GM23248 (cell line): ENCODE measurements at places on chromosomes 5 and 9. TPM values are rescaled to one million over a fixed set of nuclear protein-coding genes. Genes with fewer than 3 reads are reported as not detected.

DNA sequence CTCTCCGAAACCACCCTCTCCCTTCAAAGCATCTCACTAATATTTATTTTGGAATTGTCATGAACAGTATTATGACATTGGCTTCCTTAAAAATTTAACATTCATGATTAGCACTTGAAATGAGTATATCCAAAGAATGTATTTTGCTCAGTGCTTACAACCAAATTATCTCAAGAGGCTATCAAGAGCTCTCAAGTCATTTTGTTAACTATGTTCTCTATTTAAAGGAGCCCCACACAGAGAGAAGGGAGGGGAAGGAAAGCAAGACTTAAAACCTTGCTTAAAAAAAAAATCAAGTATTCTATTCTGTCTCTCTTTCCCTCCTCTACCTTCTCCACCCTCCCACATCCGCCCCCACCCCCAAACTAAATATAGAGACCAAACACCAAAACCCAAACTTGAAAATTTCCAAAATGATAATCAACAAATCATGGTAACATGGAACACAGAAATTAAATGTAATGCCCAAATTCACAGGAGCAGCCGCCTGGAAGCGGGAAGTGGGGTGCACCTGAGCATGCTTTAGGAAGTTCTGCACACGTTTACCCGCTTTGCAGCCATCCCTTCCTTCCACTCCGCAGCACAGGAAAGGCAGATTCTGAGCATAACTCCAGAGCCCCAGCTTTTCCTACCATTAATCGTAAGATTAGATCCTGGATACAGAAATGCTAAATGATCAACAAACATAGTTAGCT is 66.9 kb downstream of the EBF1 start:
- DNase-seq, result no peak
- no peaks in the 10 kb centered on the region for H3K36me3 ChIP-seq
- no peaks in the 10 kb centered on the region for H3K4me1 ChIP-seq
- H3K27ac ChIP-seq, result no peak overlapping the region
- no peak overlapping the region for H3K4me3 ChIP-seq

DNA sequence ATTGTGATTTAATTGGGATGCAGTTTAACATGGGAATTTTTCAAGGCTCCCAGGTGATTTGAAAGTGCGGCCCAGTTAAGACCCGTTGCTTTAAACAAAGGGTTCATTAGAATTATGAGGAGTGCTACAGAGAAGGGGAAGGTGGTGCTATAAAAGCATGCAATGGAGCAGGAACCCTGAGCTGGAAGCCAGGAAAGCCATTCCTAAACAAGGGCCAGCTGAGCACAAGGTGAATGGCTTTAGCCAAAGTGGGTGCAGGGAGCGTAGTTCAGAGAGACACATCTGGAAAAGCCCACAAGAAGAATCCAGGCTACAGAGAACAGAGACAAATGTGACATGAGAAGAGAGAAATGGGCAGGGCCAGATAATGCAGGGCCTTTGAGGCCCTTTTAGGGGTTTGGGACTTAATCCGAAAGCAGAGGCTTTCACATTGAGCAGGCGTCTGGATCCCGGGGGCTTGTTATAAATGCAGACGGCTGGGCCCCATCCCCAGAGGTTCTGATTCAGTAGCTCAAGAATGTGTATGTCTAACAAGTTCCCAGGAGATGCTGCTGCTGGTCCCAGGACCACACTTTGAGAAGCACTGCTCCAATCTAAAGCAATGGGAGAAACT is 138.1 kb upstream of the WWC1 start:
- no peak overlapping the region for H3K27ac ChIP-seq
- peaks cover 14% of the 10 kb centered on the region for H3K4me1 ChIP-seq
- H3K4me3 ChIP-seq, result no peak overlapping the region
- DNase-seq, result peak; percentile 39
- H3K27me3 ChIP-seq, result no peaks in the 10 kb centered on the region
- no peaks in the 10 kb centered on the region; the same call in 1 of the 2 replicates for H3K36me3 ChIP-seq

DNA sequence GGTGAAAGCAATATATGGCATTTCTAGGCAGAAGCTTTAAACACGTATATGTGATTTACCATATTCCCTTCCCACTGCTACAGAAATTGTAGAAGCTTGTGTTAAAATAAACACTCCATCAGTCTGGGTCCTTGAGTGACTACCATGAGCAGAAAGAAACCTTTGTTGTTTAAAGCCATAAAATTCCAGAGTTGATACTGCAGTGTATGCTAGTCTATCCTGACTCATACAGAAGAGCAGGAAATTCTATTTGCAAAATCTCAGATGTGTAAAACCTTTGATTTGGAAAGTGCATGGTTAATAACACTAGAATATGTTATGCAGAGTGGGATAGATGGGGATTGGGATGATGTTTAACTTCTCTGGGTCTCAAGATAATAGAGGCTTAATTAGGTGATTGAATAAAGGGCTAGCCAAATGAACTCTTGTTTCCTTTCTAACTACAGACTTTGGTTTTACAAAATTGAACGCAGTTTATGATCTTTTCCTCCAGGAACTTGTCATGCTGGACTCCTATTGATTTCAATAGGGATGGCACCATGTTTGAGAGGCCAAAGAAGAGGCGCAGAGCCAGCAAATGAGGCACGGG is 282.7 kb upstream of the VLDLR start:
- H3K4me1 ChIP-seq, result no peaks in the 10 kb centered on the region
- no peaks in the 10 kb centered on the region for H3K27me3 ChIP-seq
- H3K36me3 ChIP-seq, result no peaks in the 10 kb centered on the region

DNA sequence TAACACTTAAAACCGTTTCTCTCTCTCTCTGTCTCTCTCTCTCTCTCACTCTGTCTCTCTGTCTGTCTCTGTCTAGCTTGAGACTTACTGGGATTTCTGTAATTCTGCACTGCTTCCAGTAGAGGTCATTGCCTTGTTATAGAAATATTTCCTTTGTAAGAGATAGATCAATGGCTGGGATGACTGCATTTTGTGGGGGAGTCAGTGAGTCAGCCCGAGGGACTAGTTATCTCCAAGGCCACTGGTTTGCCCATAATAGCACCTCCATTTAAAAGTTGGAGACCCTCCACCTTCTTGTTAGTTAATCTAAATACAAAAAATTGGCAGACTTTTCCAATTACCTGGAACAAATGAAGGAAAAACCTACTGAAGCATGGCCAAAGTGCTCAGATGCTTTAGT is 547.2 kb downstream of the LRRC70 start:
- no peak overlapping the region for H3K27ac ChIP-seq
- DNase-seq, result peak; percentile 76
- H3K27me3 ChIP-seq, result no peaks in the 10 kb centered on the region
- H3K4me1 ChIP-seq, result peaks cover 6% of the 10 kb centered on the region

The CDX1 gene
- total RNA-seq, result not detected in 2 replicates

The GARIN3 gene
- total RNA-seq, result not detected in 2 replicates
